ENCODE measurements at places on chromosomes 13 and 19.

- DNase-seq, result no peak
These were observed 50.0 kb downstream of the TEX26 start for GRCh38 chr13:30982506-30982905.

DNA sequence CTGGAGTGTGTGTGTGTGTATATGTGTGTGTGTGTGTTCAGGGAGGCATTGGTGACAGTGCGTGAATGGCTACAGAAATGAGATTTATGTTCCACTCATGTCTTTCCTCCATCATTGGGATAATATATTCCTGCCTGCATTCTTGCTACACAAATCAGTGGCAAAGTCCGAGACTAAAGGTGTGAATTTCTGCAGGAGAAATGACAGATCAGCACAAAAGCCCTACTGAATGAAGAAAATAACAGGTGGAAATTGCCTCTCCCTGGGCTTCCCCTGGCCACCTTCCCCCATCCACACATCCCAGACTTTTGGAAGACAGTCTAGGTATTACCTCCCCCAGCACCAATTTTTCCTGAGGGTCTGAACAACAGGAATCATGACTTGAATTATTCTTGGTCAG, 10.1 kb downstream of the SIGLEC6 start:
- DNase-seq, result no peak

- DNase-seq, result no peak
These were observed 469 bp downstream of the ABHD17A start for GRCh38 chr19:1884719-1885334.

- no peak for DNase-seq
These were observed 12.3 kb upstream of the LENG8 start for GRCh38 chr19:54436628-54437252.

GRCh38 chr19:30135797-30136196, 193.8 kb downstream of the URI1 start:
- no peak for DNase-seq

GRCh38 chr19:42601811-42602443, 7.2 kb upstream of the CEACAM8 start:
- DNase-seq, result no peak

All from immature natural killer cell (primary cell).